T-helper 2 cell (primary cell): ENCODE measurements at places on chromosomes 12 and 14.

GRCh38 chr14:38302966-38303365, 47.1 kb upstream of the CLEC14A start:
- DNase-seq, result no peak

DNA sequence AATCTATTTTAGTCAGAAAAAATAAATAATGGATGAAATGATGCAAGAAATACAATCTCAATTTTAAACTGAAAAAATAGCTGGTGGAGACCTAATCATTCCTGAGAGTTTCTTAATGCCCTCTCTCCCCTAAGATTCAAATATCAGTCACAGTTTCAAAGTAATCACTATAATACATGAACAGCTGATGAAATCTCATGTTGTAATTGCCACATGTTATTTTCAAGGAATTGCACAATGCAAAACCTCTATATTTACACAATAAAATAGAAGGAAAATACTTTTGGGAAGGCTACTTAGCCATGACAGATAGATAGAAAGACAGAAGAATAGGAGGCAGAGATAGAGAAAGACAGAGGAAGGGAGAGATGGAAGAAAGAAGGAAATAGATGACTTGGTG, 18.2 kb downstream of the IFNG-AS1 start:
- DNase-seq, result no peak

GRCh38 chr12:76277480-76277879, 70.7 kb downstream of the BBS10 start:
- no peak for DNase-seq

- no peak for DNase-seq
Observed at GRCh38 chr12:57719777-57720605, 18.6 kb downstream of the AGAP2 start.

GRCh38 chr12:111457071-111457470, 51.3 kb downstream of the SH2B3 start:
- no peak for DNase-seq

DNA sequence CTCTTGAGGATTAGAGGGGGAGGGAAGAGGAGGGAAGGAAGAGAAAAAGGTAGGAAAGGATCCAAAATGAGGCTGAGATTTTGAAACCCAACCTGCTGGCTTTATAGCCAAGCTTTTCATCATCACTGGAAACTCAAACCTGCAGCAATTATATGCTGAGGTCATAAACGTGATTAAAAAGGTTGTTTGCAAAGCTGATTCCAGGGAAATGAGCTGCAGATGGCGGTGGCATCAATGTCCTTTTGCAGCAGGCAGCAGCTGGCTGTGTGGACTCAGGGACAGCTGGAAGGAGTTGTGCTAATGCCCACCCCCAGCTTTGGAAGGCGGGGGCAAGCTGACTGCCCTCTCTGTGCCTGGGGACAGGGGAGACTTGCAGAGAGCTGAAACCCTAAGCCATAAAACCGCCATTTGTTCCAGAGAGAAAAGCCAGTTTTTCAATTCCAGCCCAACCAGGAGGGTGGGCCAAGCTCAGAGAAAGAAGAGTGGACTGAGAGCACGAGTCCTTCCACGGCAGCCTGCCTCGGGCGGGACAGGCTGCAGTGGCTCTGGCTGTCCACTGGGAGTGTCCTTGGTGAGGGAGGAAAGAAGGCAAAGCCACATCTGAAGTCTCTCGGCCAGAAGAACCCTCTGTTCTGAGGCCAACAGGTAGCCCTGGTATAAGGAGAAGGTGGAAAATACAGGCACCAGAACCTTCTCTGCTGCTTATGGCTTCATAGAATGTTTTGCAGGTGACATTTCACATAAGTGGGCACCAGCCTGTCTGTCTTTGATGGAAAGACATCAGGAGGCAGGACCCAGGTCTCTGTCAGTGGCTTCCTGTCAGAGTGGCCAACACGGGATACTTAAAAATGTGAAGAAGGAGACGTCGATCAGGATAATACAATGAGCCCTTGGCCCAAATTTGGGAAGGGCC, 90.7 kb downstream of the SINHCAF start:
- DNase-seq, result no peak

DNA sequence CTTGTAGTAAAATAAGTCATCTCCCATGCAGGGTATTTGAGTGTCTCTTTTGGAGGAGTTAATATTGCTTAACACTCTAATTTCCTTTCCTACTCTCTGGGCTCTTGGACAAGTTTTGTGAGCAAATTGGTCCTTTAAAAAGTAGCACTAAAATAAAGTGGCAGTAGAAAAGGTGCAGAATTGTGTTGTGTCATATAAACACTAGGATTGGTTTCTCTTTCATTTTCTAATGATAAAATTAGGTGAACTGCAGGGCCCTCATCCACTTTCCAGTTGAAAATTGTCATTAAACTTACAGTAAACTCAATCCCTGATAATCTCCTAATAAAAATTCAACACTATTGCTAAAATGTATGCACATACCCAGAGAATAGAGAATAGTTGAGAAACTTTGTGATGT, 42.6 kb upstream of the REP15 start:
- peak; percentile 10 for DNase-seq

DNA sequence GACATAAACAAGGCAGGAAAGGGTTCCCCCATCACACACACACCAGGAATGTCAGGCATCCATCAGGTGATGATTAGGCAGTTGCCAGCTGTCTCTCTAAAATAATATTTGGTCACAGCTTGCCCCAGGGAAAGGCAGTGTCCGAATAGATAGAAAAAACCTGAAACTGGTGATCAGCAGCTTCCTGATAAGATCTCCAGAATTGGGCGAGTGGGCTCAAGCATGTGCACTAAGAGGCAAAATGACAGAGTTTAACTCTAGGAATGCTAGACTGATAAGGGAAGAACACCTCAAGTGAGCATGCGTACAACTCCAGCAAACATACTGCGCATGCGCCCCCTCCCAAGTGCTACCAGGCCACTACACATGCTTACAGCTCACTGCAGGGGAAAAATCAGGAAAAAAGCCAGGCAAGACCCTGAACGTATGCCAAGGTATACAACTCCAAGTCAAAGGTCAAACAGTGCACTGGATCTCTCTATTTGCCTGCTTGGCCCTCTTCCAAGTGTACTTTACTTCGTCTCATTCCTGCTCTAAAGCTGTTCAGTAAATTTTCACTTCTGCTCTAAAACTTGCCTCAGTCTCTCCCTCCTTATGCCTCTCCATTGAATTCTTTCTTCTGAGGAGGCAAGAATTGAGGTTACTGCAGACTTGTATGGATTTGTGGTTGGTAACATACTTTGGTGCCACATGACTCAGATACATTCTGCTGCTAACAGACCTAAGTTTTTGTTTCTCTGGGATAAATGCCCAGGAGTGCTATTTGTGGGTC, 73.5 kb upstream of the VASH1 start:
- DNase-seq, result no peak

DNA sequence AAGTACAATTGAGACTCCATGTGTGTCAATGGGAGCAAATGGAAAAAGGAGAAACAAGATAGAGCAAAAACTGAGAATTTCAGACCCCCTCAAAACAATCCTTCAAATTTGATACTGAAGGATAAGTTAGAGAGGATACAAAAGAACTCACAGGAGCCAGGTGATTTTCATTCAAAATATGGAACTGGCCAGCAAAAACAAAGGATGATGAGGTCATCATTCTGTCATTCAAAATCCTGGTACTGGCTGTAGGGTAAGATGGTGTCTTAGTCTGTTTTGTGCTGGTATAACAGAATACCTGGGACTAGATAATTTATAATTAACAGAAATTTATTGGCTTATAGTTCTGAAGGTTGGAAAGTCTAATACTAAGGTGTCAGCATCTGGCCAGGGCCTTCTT, 80.6 kb downstream of the LMNTD1 start:
- DNase-seq, result no peak

- DNase-seq, result no peak
Observed at GRCh38 chr12:117882603-117883184, 86.1 kb downstream of the KSR2 start.

- no peak for DNase-seq
Observed at GRCh38 chr14:33349871-33350270, 411.2 kb downstream of the NPAS3 start.

GRCh38 chr14:79809849-79810612, 401.3 kb downstream of the DIO2 start:
- no peak for DNase-seq

- no peak for DNase-seq
Observed at GRCh38 chr12:79274501-79275064, 410.0 kb downstream of the SYT1 start.

DNA sequence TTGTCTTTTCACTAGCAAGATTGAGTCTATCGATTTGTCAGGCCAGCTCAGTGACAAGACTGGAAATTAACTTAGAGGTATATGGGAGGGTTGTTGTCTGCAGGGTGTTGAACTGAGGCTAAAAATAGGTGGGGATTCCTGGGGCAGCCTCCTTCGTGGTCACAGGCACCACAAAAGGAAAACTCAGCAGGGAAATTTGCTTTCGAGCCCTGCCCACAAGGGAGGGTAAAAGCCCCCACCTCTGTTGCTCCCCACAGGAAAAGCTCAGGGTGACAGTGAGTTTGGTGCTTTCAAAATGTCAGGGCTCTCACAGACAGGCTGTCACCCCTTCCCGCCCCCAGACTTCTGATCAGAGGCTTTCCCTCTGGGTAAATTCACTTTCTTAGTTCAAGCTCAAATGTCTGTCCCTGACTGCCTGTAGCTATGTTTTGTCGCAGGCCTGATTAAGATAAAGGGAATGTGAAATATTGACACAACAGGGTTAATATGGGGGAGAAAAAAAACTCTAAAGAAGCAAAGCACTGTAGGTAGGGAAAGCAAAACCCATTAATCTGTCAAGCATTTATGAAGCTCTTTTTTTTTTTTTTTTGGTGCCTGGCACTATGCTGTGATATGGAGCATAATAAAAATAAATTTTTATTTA, 11.7 kb upstream of the NFKBIA start:
- DNase-seq, result no peak

GRCh38 chr12:72464471-72464870, 192.3 kb downstream of the TRHDE start:
- DNase-seq, result no peak

DNA sequence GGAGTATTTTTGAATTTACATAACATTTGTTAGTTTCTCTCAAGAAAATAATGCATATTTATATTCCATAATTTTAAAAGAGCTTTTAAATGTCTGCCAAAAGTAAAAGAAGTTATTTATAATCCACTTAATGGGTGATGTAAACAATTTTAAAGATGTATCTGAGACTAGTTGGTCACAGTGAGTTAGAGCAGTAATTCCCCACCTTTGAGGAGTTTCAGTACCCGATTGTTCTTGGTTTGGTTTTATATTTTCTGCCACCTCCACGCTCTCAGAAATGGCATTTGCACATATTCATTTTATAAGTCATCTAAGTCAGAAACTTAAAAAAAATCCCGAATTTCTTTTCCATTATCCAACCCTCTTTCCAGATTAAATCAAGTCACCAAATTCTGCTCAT, 153.2 kb downstream of the SLC35F4 start:
- no peak for DNase-seq
